ENCODE measurements at places on chromosomes 6 and 20.

DNA sequence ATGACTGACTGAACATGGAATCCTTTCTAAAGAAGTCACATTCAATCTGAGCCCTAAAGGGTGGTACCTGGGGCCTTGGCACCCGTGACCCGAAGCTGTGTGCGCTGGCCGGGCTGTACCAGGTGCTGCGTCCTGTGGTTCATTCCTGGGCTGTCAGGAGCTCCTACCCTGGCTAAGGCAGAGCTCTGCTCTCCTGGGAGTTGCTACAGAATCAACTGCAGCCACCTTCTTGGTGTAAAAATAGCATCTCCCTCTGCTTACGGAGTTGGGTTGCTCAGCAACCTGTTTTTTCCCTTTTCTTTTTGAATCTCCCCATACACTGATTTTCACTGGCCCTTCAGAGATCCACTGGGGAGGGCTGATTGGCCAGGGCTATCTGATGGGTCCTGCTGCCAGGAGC, 236.6 kb upstream of the PDE10A start:
- no peak for DNase-seq

GRCh38 chr6:63635215-63635587, 401 bp upstream of the PHF3 start:
- DNase-seq: no peak

DNA sequence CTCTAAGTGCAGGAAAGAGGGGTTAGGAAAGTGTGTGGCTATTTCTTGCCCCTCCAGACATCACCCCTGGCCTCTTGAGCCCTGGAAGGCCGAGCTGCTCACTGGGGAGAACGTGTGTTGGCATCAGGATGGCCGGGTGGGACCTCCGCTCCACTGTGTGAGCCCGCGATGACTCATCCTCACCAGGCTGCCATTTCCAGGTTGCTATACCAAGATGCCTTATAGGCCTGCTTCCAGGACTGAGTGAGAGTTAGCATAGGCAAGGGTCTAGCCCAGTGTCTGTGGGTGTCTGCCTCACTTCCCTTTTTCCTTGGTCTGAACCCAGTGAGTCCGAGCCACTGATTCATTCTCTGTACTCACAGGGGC, 105.0 kb downstream of the MRPL14 start:
- no peak for DNase-seq

DNA sequence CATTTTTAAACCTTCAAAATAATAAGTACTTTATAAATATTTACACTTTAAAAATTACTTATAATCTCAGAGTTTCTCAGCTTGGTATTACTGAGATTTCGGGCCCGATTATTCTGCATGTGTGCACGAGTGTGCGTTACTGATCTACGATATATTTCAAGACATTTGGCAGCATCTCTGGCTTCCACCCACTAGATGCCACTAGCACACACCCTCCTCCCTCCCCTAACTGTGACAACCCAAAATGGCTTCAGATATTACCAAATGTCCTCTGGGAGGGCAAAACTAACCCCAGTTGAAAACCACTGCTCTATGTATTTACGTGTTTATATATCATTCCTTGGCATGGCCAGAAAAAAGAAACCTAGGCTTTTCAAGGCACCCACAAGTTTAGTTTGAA, 95.9 kb downstream of the FYN start:
- DNase-seq: no peak

- no peak for DNase-seq
Measured at GRCh38 chr20:57275813-57276212, 9.4 kb upstream of the BMP7 start.

DNA sequence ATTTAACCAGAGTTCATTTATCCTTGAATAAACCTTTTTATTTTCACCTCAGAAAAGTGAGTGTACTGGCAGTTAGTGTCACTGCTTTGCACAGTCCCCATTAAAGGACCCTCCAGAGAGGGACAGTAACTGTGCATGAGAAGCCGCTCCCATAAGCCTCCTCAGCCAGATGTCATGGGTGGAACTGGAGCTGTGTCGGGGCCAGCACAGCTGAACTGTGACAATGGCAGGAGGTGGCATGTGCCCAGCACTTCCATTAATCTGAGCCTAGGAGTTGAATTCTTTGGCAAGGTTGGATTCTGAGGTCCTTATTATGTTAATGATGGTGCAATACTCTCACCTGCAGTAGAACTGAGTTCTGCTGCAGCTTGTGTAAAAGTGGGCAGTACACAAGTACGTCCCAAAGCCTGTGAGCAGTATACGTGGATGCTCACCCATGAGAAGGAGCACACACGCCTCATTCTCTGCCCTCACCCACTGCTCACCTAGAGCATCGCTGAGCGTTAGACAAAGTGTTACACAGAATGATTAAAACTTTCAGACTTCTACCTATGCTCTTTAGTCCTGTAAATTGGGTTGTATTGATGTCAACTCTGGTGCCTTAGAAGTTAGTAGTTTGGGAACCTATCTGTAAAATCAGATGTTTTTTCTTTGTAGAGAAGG, 11.9 kb upstream of the CSE1L start:
- no peak for DNase-seq

DNA sequence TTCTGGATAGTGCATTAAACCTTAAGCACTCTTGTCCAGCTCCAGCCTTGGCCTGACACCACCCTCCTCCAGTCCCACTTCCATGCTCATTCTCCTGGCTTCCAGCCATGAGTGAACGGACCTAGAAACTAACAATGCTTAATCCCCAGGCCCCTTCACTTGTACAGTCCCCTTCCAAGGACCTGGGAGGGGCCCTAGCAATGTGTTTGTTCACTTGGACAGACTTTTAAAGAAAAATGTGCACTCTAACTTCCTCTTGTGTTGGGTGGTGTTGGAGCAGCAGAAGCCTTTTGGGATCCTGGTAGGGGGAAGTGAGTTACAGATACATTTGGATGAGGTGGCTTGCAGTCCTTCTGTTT, 48.9 kb upstream of the CCN6 start:
- DNase-seq: no peak

GRCh38 chr6:63099772-63100459, 111.4 kb upstream of the FKBP1C start:
- no peak for DNase-seq
